ENCODE measurements at places on chromosomes 11 and 22.

DNA sequence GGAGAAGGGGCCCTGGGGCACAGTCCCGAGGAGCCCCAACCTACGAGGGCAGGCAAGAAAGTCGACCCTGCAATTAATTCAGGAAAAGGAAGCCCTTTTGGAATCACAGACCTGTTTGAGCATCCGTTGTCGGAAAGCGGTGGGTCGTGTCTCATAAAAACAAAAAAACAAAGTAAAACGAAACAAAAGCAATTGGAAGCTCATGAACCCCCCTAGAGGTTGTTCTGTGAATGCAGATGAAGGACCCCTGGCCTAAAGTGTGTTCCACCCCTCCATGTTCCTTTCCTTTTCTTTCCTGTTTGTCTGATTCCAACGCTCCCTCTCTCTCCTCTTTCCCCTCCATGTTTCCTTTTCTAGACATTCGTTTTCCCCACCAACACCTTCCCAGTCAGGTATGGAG lies 203.7 kb downstream of the GRIK4 start:
- DNase-seq: no peak

- no peak for DNase-seq
These were observed 19.2 kb downstream of the SELENOO start for GRCh38 chr22:50219800-50220602.

GRCh38 chr11:108224911-108225786 lies 2.3 kb downstream of the ATM start:
- DNase-seq: peak; percentile 42

DNA sequence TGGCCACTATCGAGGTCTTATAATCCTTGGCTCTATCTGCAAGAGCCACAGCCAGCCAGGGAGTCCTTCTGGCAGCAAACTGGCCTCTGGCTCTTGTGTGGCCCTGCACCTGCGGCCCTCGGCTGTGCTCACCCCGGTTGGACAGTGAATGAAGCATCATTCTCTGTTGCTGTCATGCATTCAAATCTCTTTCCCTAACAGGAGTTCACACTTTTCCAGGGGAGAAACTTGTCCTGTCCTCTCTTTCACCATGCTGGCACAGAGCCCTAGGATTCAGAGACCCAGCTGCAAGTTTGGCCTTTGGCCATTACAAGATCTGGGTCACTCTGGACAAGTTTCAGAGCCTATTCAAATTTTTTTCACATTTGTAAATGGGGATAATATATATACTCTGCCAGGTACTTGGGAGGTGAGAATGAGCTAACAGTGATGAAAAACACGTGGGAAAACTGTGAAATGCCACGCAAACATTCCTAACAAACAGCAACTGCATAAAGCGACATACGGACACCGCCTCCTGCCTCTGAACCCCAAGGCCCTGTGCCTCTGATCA lies 34.2 kb downstream of the TMEM184B start:
- DNase-seq: no peak

GRCh38 chr22:20868025-20868962 lies 9.5 kb downstream of the SNAP29 start:
- DNase-seq: no peak

DNA sequence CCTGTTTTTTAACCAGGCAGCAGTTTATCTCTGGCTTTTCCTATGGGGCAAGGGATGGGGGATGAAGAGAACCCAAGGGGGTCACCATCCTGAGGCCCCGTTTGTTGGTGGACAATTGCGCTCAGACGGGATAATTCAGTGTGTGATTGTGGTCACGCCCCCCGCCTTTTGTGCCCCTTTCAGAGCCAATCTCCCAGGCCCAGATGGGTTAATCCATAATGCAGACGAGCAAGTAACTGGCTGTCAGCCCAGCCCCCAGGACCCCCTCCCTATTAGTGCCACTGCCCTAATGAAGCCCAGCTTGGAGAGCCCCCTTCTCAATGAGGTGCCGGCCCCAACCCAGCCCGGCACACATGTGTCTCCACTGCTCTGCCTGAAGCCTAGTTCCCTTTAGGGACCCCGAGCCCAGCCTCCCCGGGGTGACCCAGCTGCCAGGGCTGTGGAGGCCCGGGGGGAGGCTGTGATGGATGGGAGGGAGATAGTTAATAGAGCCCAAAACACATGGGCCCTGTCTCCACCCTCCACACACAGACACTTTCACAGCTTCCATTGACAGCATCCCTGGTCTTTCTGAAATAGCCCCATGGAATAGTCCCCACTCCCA lies 19.1 kb upstream of the ROBO3 start:
- DNase-seq: no peak

DNA sequence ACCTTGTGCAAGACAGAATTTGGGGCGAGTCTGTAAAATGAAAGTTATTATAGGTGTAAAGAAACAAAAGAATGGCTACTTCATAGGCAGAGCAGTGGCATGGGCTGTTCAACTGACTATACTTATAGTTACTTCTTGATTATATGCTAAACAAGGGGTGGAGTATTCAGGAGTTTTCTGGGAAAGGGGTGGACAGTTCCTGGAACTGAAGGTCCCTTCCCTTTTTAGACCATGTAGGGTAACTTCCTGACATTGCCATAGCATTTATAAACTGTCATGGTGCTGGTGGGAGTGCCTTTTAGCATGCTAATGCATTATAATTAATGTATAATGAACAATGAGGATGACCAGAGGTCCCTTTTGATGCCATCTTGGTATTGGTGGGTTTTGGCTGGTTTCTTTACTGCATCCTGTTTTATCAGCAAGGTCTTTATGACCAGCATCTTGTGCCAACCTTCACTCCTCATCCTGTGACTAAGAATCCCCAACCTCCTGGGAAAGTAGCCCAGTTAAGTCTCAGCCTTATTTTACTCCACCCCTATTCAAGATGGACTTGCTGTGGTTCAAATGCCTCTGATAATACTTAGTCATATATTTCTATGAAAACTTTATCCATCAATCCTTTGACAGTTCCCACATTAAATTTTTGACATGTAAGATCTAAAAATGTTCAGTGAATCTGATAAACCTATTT lies 118.6 kb downstream of the ARHGAP42 start:
- no peak for DNase-seq

DNA sequence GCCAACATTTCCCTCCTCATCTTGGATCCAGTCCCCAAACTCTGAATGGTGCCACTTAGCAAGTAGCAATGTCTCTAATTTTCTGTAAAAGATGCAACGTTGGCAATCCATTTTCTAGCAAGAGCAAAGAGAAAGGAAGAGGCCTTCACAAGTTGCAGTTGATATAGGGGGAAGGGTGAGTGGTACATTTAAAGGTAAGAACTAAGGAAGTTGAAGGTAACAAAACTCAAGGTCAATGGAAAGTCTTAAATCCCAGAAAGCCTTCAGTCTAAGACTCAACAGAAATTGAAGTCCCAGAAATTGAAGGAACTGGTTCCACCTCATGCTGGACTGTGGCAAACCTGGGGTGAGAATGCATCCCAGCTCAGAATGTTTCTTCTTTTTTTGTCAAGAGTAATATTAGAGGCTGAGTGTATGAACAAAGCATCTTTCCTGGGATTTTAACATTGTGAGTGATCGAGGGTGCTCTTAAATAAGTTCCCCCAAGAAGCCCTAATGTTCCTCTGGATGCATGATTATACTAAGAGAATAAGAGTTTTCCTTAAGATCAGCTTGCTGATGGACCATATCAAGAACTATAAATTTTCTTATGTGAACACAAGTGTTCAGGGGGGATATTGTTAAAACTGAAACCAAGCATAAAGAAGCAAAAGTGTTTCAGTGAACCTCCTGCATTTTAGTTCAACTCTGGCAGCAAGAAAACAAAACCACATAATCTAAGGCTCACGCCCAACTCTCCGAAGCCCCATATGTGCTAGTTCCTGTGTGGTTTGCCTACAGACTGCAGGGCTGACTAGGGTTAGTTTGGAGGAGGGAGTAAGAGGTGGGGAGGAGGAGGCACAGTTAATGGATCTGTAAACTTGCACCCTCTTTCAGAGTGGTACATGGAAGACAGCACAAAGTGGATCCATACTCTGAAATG lies at the start of gene GRAP2:
Gene GRAP2 (plus strand): TSS at position 779 of the 922 bp plus-strand sequence. CDS start 46,023 bp downstream, outside the sequence.
- DNase-seq: peak; percentile 64

DNA sequence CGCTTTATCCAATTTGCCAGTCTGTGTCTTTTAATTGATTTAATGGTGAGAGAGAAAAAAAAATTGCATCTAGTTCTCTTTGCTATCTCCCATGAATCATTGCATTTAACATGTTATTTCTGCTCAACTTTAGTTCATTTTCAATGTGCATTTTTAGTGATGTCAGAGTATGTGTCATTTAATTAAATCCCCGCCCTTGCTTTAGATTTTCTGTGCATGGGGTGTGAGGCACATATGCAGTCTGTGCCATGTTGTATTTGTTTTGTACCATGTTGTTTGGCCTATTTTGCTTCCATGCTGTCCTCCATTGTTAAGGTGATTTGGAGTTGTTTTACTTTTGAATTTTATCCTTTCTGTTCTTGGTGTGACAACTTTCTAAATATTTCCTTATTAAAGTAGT lies 8.3 kb upstream of the NCR3LG1 start:
- no peak for DNase-seq

DNA sequence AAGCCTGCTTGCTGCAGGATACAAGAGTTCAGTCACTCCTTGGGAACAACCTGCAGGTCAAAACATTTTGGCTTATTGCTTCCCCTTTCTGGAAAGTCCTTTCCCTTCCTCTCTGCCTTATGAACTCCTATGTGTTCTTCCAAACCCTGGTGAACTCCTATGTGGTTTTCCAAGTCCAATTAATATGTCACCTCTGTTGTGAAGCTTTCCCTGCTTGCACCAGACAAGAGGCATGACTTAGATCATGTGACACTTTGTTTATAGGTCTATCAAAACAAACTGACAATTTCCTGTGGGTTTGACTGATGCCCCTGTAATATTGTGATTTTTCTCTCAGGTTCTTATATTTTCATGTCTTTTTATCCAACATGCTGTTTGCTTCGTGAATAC lies 64.2 kb downstream of the ENDOD1 start:
- DNase-seq: no peak

- no peak for DNase-seq
These were observed 3.3 kb downstream of the RAB6A start for GRCh38 chr11:73757598-73757997.

GRCh38 chr11:211741-212140 lies 4.2 kb downstream of the RIC8A start:
- no peak for DNase-seq

DNA sequence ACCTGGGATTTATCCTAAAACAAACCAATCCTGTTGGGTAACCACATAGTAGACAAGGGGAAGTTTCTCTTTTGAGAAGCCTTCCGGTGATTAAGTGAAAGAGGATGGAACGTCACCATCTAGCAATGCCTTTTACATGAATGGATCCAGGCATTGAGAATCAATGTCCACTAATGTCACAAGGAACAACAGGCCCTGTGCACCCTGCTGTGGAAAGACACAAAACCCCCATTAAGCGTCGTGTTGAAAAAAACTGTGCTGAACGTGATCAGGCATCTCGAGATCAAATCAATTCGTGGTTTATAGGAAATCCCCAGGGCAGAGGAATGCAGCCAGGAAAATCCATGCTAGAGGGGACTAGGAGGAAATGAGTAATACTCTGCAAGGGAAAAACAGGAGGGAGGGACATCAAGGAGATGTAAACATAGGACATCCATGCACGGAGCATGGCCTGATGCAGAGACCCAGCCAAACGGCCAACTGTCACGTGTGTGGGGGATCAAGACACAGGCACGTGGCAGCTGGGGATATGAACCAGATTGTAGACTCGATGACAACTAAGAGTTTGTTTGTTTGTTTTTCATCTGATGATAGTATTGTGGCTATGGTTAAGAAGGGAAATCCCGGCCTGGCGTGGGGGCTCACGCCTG lies 38.6 kb upstream of the CARS1 start:
- DNase-seq: no peak

GRCh38 chr22:23182309-23183060 lies 2.2 kb downstream of the BCR start:
- DNase-seq: peak; percentile 74

DNA sequence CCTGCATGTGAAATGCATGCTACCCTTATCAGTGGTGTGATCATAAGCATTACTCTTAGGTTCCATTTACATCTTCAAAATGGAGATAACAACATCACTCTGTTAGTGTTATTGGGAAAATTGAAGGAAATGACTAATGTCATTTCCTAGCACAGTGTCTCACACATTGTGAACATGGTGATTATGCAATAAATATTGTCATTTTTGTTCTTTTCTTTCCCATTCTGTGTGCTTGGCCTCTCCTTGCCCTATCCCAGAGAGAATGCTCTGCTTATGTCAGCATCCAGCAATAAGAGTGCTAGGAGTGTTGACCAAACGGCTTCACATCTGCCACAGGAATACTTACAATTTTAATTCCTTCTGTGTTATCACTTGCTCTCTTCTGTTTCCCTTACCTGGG lies 1024.1 kb upstream of the CCDC90B start:
- DNase-seq: no peak

DNA sequence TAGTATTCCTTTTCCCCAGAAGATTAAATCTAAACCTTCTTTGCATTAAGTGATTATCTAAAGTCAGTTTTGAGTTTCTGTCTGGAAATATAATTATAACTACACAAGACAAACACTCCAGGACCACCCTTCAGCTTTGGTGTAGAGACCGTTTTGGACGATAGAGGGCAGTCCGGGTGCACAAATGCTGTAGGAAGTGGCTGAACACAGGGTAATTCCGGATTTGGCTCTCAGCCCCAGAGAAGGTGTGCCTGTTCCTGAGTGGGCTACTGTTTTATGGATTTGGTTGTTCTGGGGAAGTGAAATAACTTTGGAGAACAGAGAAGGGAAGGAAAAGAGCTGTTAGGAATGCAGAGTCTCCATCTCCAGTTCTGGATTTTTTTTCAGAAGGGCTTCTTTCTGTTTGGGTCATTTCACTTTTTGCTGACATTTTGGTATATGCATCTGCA lies 14.8 kb downstream of the EXT2 start:
- DNase-seq: peak; percentile 58

GRCh38 chr11:119709638-119710346 lies 19.2 kb downstream of the NECTIN1 start:
- DNase-seq: no peak

DNA sequence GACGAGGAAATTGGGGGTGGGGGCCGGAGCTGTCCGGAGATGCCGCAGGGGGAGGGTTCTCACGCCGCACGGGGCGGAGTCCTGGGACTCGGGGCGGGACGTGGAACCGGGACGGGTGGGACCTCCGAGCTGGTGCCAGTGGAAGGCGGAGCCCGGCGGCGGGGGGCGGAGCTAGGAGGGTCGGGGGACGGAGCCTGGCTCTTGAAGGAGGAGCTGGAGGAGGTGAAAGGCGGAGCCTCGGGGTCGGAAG lies 271 bp downstream of the FKBP2 start:
- peak; percentile 100 for DNase-seq

Measured in activated CD4-positive, alpha-beta T cell treated with anti-CD3 and anti-CD28 coated beads, Interleukin-2, amount 50 U/mL, for 48 hours (primary cell).